H9 (cell line): ENCODE measurements at places on chromosomes 3 and 15. TPM values are rescaled to one million over a fixed set of nuclear protein-coding genes. Genes with fewer than 3 reads are reported as not detected.

GALNT15 gene
- total RNA-seq, result 0.04 TPM in 1 of 2 replicates, not detected in the other

FBXO40 gene
- 0.04 and 0.15 TPM in 2 replicates for total RNA-seq

TICRR gene
- total RNA-seq, result 26.0 TPM in 2 replicates

PIK3CA gene
- 9.8 and 12.0 TPM in 2 replicates for total RNA-seq

TEX55 gene
- not detected in 2 replicates for total RNA-seq

DNA sequence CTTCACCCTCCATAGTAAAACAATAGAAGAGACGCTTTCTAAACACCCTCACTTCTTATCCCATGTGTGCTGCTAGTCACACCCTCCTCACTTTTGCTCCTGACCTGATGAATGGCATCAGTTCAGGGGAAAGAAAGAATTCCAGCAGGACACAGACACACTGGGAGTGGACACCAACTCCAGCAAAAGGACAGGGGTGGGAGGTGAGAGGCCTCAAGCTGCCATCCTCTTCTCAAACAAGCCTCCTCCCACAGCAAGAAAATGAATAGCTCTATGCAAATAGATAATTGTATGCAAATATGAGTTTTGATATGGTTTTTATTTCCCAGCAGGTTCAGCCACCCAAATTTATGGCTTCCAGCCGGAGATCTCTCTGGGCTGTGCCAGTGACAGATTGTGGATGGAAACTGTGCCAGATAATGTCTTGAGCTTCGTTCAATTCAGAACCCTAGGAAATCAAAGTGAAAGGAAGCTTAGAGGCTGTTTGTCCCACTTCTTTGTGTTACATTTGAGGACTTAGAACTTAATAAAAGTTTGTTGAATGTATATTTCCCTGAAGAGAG, 209.3 kb upstream of the PPP2R3A start:
- H3K4me3 ChIP-seq, result no peak overlapping the region
- no peaks in the 10 kb centered on the region for H3K4me1 ChIP-seq
- no peaks in the 10 kb centered on the region for H3K27me3 ChIP-seq
- H3K36me3 ChIP-seq, result no peaks in the 10 kb centered on the region
- H3K27ac ChIP-seq, result no peak overlapping the region

GRCh38 chr15:44011238-44011854, 183.7 kb downstream of the FRMD5 start:
- H3K27ac ChIP-seq, result no peak overlapping the region
- no peak for DNase-seq
- H3K36me3 ChIP-seq, result no peaks in the 10 kb centered on the region
- H3K4me3 ChIP-seq, result no peak overlapping the region
- no peaks in the 10 kb centered on the region for H3K4me1 ChIP-seq
- no peaks in the 10 kb centered on the region for H3K27me3 ChIP-seq

- no peaks in the 10 kb centered on the region for H3K27me3 ChIP-seq
- peak; percentile 33 for DNase-seq
- no peak overlapping the region for H3K4me3 ChIP-seq
- no peaks in the 10 kb centered on the region for H3K4me1 ChIP-seq
- H3K36me3 ChIP-seq, result no peaks in the 10 kb centered on the region
- H3K27ac ChIP-seq, result no peak overlapping the region
These were observed 124.8 kb downstream of the SV2B start for GRCh38 chr15:91224755-91225380.

DNA sequence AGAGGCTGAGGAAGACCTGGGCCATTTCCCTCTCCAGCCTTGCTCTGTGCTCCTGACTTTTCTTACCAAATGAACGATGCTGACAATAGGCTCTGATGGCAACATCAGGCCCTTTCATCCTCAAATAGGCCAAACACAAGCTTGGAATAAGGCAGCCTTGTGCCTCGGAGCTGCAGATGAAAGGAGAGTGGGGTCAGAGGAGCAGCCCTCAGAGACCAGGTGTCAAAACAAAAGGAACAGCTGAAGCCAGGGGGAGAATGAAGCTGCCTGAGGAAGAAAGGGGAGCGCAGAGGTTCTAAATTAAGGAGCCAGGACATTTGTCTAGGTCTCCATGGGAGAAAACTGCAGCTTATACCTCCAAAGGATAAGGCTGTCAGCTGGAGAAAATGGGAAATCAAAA, 5.1 kb downstream of the BFSP2 start:
- no peaks in the 10 kb centered on the region for H3K27me3 ChIP-seq
- H3K4me3 ChIP-seq, result no peak overlapping the region
- H3K36me3 ChIP-seq, result no peaks in the 10 kb centered on the region
- H3K27ac ChIP-seq, result no peak overlapping the region

DNA sequence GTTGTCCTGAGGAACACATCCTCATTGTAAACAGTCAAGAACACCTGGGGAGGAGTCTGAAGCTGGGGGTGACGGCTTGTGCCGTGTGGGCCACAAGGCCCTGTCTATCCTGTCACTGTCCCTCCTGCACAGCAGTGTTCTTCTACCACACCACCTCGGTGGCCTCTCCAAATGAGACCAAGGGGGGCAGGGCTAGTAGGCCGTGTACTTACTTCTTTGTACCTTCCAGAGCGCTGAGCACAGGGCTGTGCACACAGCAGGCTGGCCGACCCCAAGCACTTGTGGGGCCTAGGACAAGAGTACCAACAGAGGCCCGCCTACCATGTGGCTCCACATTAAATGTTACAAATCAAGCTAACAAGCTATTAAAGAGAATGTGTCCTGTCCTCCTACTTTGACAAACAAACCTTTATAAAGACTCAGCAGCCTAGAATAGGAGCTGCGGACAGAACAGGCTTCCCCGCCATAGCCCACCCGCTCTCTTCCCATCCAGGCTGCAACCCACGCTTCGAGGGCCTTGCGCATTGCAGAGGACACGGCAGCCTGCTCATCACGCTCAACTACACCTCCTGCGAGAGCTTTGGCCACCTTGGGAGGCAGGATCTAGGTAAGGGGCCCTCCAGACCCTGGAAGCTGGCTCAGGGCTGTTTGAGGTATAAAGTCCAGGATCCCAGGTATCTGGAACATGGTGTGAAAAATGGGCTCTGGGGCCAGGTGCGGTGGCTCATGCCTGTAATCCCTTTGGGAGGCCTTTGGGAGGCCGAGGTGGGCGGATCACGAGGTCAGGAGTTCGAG, 30.5 kb downstream of the MELTF start:
- no peak overlapping the region for H3K27ac ChIP-seq
- 0 out of 2 replicates have a peak, but pooled peaks cover 4% of the 10 kb centered on the region for H3K4me1 ChIP-seq
- DNase-seq, result peak; percentile 22
- H3K27me3 ChIP-seq, result peaks cover 3% of the 10 kb centered on the region; the same call in 1 of the 2 replicates
- H3K36me3 ChIP-seq, result no peaks in the 10 kb centered on the region
